ENCODE measurements at places on chromosomes 3 and 15.

- DNase-seq: no peak
Observed at GRCh38 chr3:44914936-44915335, 40.5 kb downstream of the TGM4 start.

DNA sequence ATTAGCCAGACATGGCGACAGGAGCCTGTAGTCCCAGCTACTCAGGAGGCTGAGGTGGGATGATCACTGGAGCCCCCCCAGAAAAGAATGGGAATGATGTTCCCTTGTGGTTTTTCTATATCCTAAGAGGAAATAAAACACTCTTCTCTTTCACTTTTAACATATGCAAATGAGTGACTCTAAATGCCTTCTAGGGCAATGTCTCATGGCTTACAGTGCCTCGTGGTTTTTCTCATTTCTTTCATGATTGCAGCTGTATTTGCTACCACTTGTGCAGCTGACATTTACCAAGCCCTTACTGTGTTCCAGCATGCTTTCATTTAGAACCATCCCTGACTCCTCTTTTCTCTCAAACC lies 26.4 kb downstream of the STOML1 start:
- no peak for DNase-seq

DNA sequence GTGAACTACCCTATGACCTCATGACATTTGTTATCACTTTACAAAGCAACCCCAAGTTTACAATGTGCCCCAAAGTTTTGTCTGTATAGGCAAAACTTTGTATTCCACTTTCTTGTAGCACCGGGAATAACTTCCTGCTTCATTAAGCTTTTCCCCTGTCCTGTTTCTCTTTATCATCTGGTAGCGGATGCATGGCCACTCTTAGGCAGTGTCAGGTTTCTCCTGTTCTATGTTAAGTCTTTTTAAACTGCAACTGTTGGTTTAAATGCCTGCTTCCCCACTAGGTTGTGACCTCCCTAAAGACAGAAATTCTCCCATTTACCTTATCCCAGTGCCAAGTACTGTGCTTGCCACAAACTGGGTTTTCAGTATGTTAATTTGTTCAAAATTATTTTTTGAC lies 433.6 kb upstream of the DPH6 start:
- DNase-seq: no peak

DNA sequence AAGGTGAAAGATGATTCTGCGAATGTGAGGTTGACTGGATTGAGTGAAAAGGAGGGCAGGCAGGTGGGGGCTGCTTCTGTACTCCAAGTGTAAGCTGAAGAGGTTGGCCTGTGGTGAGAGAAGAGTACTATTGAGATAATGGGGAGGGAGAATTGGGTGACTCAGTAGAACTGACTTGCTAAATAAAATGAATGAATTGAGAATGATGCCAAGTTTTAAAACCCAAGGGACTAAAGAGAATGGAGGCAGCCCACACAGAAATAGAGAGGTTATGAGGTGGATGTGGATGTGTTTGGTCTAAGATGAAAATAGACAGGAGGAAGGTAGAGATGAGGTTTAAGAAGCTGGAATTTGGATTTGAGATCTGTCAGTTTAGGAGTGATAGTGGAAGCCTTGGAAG lies 5.9 kb downstream of the MME start:
- DNase-seq: no peak

DNA sequence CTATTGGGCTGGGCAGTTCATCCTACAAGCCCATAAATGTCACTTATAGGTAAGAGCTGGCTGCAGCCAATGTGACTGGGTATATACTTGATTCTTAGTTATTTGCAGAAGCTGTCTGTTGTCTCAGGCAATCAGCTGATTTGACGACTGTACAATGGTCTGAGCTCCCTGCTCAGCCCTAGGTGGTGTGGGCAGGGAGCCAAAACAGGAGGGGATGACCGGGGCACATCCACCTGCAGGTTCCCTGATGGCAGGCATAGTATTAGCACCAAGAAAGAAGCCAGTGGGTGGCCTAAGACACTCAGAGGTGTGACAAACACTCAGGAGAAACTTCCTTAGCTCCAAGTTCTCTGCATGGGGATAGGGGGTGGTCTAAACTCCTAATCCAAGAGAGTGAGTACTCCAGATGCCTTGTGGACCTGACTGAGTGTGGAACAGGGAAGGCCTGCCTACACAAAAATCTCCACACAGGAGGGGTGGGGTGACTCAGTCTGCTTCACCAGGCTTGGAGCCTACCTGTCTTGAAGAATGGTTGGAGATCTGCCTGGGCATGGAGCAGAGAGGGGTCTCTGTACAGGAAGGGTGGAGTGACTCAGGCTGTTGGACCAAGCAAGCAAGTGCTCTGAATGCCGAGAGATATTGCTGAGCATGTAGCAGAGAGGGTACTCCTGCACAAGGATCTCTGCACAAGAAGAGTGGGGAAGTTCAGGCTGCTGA lies 690.4 kb upstream of the NAALADL2 start:
- no peak for DNase-seq

DNA sequence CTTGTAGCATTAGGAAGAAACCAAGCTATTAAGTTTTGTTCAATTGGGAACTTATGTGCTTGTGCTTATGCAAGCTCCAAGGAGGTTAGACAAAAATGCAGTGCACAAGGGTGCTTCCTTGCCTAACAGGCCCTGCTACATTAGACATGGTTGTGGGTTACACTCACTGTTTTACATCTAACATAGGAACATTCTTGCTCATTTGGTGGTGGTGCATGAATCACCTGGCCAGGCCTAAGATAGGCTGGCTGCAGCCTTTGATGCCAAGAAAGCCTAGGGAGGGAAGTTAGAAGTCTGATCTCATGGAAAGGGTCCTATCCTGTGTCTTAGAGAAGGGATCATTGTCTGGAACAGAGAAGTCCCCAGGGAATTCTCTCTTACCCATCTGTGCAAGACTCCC lies 43.5 kb downstream of the CA12 start:
- DNase-seq: no peak
